ENCODE measurements at places on chromosomes 16 and 17.

GRCh38 chr17:48048384-48049126 is 396 bp downstream of the NFE2L1 start:
- ATAC-seq: peak; percentile 8

- no peak for ATAC-seq
Observed at GRCh38 chr16:89042711-89043551, 50.7 kb upstream of the ACSF3 start.

DNA sequence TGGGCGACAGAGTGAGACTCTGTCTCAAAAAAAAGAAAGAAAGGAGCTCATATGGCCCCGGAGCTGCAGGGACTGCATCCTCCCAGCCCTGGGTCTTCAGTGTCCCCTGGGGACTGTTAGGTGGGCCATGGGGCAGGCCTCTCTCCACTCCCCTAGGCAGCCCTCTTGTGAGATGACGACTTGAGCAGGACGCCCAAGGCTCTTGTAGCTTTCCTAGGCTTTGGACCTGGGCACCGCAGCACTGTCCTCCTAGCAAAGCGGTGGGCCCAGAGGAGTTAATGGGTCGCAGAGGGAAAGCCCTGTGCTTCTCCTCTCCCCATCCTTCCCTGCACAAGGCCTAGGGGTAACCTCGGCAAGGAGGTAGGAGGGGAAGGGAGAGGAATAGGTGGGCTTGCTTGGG is 202.2 kb downstream of the NTN1 start:
- ATAC-seq: no peak

DNA sequence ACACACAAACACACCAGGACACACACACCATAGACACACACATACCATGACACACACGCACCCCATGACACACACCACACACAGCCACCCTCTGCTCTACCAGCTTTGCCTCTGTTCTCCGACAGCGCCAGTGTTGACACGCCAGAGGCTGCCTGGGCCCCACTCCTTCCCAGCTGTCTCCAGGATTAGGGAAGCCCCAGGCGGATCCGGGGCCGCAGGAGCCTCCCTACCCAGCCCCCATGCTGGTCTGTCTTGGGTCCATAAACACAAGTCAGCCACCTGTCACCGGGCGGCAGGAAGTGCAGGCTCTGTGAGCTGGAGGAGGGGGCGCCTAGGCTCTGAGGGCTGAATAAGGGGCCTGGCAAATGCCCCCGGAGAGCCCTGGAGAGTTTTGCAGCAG is 10.5 kb downstream of the TBC1D16 start:
- no peak for ATAC-seq

- no peak for ATAC-seq
Observed at GRCh38 chr16:68793401-68793857, 49.9 kb upstream of the TANGO6 start.

DNA sequence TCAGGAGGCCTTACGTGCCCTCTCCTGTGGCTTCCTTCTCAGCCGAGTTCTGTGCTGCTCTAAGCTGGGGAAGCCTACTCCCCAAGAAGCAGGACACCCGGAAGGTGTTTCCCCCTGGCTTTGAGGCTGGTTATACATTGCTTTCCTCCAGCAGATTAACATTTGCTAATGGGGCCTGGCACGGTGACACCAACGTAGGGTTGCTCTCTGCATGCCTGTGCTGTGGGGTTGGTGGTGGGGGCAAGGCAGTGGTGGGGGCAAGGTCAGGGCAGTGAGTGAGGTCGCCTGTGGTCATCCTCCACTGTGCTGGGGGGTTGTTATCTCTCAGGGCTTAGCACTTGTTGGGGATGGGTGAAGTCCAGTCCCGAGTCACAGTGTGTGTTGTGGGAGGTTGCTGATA is 4.2 kb downstream of the USP6 start:
- no peak for ATAC-seq

GRCh38 chr17:19485800-19486340 is 47.8 kb upstream of the SLC47A1 start:
- no peak for ATAC-seq

DNA sequence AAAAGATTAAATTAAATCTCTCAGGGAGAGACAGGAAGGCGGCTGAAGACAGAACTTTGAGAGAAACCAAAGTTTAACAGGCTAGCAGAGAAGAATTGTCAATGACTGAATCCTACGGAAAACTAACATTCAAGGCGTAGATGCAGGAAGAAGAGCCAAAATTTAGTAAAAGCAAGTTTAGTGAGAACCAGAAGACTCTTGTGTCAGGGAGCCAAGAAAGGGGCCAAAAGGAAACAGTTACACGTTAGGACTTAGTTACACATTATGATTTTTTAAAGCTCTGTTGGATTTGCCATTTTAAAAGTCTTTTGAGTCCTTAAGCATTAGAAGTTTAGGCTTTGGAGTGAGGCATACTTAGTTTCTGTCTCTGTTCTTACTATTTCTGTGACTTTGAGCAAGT is 164.6 kb downstream of the CHD9 start:
- no peak for ATAC-seq

- ATAC-seq: no peak
Observed at GRCh38 chr17:2040219-2040827, 1.5 kb upstream of the OVCA2 start.

DNA sequence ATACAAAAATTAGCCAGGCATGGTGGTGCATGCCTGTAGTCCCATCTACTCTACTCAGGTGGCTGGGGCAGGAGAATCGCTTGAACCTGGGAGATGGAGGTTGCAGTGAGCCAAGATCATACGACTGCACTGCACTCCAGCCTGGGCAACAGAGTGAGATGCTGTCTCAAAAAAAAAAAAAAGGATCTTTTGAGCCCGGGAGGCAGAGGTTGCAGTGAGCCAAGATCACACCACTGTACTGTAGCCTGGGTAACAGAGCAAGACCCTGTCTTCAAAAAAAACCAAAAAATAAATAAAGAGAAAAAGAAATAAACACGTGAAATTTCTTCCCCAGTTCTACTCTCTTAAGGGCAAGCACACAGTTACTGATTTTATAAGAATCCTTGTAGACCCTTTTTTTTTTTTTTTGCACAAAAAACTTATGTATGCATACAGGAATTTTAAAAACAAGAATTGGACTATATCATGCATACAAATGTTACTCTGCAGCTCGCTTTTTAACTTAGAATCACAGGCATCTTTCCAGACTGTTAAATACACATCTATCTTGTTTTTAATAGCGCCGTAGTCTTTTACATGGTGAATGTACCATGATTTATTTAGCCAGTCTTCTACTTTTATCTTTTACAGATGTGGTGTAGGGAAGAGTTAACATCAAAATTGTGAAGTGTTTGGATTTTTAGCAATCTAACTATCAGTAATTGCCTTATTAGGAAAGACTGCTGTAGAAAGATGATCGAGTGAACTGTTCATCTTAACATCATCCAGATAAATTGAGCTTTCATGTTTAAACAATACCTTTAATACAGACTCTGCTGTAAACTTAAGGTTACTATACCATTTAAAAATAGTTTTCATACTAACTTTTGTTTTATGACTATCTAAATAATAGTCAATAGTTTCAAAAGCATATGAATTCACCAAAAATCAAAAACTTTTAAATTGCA is 14.6 kb downstream of the CDH3 start:
- ATAC-seq: no peak

- ATAC-seq: no peak
Observed at GRCh38 chr17:51699303-51699702, 439.0 kb downstream of the UTP18 start.

DNA sequence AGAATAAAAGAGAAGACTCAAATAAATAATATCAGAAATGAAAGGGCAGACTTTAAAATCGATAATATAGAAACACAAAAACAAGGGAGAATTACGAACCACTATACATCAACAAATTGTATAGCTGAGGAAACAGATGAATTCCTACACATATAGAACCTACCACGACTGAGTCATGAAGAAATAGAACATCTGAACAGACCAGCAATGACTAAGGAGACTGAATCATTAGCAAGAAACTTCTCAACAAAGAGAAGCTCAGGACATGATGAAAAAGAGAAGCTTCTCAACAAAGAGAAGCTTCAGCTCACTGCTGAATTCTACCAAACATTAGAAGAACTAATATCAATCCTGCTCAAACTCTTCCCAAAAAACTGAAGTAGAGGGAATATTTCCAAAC is 255.9 kb downstream of the CEP112 start:
- no peak for ATAC-seq

- no peak for ATAC-seq
Observed at GRCh38 chr17:19725486-19725885, 9.1 kb upstream of the SLC47A2 start.

GRCh38 chr17:70238646-70239045 is 69.3 kb downstream of the KCNJ2 start:
- ATAC-seq: no peak

DNA sequence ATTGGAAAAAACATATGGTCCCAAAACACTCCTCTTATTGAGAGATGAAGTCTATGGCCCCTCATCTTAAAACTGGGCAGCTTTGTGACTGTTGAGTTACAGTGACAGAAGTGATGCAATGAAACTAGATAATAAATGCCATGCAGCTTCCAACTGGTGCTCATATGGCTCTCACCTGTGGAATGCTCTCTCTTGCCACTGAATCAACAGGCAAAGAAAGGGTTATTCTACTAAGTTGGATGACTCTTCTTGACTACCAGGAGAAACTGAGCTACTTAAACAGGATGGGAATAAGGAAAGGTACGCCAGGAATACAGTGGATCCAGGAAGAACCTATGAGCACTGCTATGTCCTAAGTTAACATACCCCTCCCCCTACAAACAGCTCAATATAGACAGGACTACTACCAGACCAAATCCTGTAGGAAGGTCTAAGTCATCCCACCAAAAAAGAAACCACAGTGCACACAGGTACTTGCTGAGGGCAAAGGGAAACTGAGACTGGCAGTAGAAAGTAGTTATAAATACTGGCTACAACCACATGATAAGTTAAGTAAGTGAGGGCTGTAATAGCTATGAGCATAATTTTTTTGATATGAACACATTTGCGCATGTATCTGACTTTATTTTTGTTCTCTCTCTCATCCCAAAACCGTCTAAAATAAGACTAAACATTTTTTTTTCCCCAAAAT is 398.5 kb downstream of the ZFHX3 start:
- no peak for ATAC-seq

DNA sequence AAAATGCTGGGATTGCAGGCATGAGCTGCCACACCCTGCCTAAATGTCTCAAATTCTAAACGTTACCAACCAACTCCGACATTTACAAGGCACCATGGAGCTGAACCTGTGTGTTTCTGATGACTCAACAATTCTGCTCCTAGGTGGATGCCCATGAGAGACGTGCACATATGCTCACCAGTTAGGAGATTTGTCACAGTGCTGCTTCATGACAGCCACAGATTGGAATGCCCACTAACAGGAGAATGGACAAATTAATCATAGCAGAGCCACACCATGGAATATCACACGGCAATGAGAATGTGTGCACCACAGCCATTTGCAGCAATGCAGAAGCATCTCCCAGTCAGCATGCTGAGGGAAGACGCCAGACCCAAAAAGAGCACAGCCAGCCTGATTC is 8.0 kb upstream of the KCNG4 start:
- no peak for ATAC-seq

DNA sequence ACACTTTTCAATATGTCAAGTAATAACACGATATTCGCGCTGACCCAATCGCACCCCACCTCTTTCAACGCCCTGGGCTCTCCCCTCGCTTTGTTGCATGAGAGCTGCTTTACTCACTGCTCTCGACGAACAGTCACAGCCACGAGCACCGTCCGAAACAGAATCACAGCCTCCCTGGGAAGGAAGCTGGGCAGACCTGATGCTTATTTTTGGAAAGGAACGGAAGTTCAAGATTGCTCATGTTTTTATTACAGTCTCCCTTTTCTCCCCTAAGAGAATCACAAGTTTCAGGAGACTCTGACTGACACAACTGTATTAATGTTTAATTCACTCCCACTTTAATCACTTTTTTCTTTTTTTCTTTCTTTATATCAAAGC is 67.8 kb downstream of the ANKRD11 start:
- ATAC-seq: peak; percentile 81

DNA sequence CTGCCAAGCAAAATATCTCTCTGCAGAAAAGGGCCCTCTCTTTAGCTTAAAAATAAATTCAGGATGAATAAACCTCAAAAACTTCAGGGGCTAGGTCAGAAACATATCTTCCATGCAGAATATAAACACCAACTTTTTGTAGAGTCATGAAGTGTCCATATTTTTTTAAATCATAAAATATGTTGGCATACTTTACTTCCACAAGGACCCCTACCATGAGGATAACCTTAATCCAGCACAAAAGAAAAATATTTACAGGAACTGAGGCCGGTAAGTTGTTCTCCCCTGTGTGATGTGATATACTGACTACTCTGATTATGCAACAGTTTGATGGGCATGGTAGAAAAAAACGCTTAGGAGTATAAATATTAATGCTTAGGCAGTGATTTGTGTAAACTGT is 264.8 kb upstream of the CDH11 start:
- ATAC-seq: no peak

GRCh38 chr17:78883089-78883532 is 19.9 kb downstream of the CEP295NL start:
- peak; percentile 21 for ATAC-seq

- ATAC-seq: no peak
Observed at GRCh38 chr17:29596811-29597210, 3.9 kb downstream of the ANKRD13B start.

DNA sequence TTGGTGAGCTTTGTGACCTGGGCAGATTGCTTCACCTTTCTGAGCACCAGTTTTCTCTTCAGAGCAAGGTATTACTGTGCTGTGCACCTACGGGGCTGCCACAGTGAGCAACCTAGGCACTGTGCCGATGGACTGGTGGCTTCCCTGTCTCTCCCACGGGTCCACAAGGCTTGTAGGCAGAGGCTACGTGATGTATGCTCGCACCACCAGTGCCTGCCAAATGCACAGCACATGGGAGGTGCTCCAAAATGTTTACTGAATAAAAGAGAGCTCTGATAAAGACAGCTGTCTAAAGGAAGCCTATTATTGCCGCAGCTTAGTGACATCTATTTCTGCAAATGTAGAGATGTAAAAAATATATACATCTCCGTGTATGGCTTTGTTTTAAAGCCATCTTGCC is 139.2 kb downstream of the CDK5R1 start:
- no peak for ATAC-seq

- ATAC-seq: no peak
Observed at GRCh38 chr17:20053361-20053964, 44.3 kb downstream of the SPECC1 start.

GRCh38 chr16:3022208-3022683 is 1.5 kb downstream of the HCFC1R1 start:
- peak; percentile 41 for ATAC-seq

- ATAC-seq: no peak
Observed at GRCh38 chr16:6122401-6122800, 1024.8 kb upstream of the EEF2KMT start.

- ATAC-seq: no peak
Observed at GRCh38 chr17:44000141-44000860, 4.1 kb upstream of the NAGS start.
